ENCODE measurements at places on chromosomes 11 and 22.

DNA sequence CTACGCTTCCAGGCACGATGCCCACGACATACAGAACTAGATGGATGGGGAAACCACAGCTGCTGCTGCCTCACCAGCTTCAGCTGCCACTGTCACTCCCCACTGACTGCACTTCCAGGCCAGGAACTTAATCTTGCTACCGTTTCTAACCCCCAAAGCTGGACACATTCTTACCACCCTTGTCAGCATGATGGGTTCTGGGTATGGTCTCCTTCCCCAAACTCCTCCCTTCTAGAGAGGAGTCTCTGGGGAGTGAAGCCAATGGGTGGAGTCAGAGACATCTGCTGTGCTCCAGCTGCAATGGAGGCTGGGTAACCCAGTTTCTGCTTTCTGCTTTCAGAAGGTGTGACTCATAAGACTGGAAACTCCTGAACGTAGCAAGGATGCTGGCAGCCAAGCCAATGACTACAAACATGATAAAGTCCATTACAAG, 87.0 kb upstream of the THY1 start:
- no peak for DNase-seq

- no peak for DNase-seq
These were observed 37.0 kb upstream of the TIMP3 start for GRCh38 chr22:32764330-32765131.

DNA sequence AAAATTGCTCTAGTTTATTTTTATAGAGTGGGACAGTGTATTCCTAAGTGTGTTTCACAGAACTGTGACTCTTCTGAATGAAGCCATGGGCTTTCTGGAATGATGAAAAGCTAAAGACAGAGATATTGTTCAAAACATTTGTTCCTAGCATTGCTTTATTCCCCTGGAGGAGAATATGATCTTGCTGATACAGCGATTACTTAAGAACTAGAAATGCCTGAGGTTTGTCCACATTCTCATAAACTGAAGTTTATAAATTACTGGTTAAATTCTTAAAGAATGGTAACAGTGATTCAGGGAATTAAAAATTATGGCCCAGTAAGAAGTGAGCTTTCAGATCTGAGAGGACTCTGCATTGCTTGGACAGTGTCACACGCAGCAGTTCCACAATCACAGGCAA, 690.3 kb downstream of the FAM181B start:
- DNase-seq, result no peak

DNA sequence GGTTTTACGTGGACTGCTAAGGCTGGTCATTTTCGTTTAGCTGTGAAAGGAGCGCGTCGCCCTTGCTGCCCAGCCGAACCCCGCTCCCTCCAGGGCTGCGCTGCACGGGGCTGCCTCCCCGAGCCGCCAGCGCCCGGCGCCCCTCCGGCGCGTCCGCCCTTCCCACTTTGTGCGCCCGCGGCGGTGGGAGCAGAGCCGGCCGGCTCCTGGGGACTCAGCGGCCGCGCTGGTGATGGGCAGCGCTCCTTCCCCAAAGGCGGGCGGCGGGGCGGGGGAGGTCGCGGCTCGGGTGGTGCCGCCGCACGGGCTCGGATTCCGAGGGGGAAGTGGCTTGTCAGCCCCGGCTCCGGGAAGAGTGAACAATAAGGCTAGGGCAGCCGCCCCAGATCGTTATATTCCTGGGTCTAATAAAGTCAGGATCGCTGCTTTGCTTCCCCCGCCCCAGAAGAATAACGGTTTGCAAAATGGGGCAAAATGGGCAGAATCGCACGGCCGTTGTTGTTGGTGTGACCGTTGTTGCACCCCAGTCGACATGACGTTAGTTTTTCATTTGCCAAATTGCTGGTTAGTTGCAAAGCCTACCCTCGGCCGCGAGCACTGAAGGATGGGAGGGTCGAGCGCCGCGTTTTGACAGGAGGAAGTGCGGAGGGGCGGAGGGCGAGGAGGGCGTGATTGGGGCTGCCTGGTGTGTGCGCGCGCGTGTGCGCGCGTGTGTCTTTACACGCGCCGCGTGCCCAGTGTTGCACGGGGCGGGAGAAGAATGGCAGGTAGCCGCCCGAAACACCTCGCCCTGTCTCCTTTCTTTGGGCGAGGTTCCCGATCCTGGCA, 745 bp downstream of the NCAM1 start:
- no peak for DNase-seq

DNA sequence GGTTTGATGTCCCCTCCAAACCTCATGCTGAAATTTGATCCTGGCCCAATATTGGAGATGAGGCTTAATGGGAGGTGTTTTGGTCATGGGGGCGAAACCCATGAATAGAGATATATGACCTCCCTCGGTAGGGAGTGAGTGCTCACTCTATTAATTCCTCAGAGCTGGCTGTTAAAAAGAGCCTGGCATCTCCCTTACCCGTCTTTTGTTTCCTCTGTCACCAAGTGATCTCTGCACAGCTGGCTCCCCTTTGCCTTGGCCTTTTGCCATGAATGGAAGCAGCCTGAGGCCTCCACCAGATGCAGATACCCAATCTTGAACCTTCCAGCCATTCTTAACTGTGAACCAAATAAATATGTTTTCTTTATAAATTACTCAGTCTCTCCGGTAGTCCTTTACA, 4.5 kb upstream of the CCDC81 start:
- DNase-seq, result no peak

GRCh38 chr22:19820880-19821522, 33.7 kb downstream of the GNB1L start:
- no peak for DNase-seq

- DNase-seq, result no peak
These were observed 702 bp downstream of the BIRC2 start for GRCh38 chr11:102347462-102348370.

DNA sequence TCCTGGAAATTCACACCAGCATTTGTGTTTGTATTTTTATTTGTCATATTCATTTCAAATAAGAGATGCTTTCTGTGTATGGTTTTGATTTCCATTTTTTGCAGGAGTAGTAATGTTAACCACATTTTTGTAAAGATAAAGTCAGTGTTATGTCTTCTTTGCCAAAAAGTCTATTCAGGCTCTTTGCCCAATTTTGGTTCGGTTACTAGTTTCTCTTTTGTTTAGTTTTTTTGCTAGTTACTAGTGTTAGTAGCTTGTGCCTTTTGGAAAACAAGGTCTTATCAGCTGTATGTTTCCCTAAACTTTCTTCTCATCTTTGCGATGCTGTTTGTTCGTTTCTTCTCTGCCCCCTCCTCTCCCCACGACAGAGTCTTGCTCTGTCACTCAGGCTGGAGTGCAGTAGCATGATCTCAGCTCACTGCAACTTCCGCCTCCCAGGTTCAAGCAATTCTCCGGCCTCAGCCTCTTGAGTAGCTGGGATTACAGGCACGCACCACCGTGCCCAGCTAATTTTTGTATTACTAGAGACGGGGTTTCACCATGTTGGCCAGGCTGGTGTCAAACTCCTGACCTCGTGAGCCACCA, 112.3 kb upstream of the GRK3 start:
- no peak for DNase-seq

GRCh38 chr11:131253142-131253655, 117.2 kb upstream of the NTM start:
- no peak for DNase-seq

GRCh38 chr11:117833401-117833891, 8.9 kb upstream of the FXYD2 start:
- no peak for DNase-seq

DNA sequence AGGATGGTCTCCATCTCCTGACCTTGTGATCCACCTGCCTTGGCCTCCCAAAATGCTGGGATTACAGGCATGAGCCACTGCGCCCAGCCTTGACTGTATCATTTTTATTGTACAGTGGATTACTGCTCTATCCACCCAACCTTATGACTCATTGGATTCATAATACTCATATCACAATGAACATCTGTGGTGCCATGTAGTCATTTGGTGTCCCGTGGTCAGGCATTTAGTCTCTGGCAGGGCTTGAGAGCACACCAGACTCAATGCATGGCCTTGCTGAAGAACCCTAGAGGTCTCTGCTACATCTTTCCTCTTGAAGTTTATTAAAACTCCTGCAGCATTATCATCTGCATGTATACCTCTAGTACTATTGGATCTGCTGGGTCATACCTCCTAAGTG, 98.0 kb upstream of the LDLRAD3 start:
- DNase-seq, result no peak

GRCh38 chr11:80321786-80322185, 881.0 kb upstream of the TENM4 start:
- DNase-seq, result no peak

DNA sequence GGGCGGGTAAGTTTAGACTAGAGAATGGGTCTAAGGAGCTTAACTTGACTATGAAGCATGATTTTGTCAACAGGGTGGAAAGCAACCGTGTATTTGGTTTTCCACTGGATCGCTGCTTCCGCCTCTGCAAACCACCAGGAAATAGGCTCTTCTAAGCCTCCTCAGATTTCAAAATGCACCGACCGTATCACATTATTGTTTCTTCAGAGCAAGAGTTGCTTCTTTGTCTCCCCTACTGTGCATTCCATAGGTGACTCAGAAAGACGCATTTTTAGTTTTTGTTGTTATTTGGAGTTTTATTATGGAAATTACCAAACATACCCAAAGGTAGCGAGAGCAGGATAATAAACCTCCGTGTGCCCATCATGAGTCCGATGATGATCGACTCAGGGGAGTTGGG, 64.3 kb upstream of the RASD2 start:
- no peak for DNase-seq

DNA sequence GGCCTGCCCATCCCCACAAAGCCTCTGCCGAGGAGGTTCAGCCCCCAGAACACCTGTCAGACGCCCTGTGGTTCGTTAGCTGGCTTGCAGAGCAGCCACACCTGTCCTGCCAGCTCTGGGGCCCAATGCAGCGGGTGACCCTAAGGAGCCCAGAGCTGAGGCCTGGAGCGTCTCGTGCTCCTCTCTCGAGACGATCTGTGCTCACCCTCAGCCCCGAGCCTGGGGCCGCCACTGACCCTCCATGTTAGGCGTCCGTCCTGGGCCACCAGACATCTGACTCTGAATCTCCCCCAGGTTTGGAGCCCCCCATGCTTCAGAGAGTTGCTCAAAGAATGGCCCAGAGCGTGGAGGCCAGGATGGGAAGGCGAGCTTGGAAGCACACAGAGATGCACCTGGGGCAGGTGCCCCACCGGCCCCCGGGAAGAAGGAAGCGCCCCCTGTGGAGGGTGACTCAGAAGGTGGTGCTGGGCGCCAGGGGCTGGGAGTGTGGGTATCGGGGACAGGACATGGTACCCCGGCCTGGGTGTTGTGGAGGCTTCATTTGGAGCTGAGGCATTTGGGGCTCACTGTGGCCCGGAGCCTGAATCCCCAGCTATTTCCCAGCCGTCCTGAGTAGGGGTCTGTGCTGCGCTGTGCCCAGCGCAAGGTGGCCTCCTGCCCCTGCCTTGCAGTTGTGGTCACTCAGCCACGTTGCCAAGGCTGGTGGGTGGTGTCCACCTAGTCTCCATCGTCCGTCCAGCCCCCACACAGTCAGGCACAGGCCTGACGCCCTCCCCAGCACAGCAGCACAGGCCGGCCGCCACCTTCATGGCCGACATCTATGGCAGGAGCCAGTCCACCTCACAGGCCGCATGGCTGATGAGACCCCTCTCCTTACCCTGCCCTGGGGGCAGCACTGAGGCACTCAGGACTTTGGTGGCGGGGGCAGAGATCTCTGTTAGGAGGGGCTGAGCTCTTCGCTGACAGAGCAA, 36.2 kb downstream of the SBF1 start:
- DNase-seq, result no peak

- DNase-seq, result no peak
These were observed 2.4 kb upstream of the SAAL1 start for GRCh38 chr11:18108254-18108653.

- no peak for DNase-seq
These were observed 4.5 kb downstream of the C11orf97 start for GRCh38 chr11:94516725-94517124.

DNA sequence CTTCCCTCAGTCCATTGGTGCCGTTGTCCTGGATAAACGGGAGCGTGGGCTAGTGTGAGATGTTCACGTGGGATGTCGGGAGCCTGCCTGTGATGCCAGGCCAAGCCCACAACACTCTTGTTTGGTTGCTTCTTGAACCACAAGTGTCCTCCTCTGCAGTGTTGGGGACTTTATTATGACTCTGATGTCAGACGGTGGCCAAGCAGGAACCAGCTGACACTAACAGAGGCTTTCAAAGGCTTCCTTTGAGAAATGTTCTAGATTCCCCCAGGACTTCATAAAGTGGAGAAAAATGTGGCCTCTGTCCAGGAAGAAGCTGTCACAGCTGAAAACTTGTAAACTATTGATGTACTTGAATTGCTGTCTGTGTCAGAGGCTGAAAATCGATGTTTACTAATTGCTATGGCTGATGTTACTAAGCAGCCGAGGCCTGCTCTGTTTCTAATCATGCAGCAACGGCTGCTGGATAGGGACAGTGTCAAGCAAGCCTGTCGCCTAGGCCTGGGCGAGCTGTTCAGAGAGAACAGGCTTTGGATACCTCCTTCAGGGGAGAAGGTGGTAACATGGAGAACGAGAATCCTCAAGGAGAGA, 131.7 kb downstream of the TBC1D22A start:
- no peak for DNase-seq

- no peak for DNase-seq
These were observed 79.4 kb downstream of the ATM start for GRCh38 chr11:108302121-108302785.

- no peak for DNase-seq
These were observed 6.0 kb upstream of the MAPK11 start for GRCh38 chr22:50276143-50276542.

GRCh38 chr11:17828311-17828751, 93.8 kb downstream of the KCNC1 start:
- no peak for DNase-seq

- DNase-seq, result no peak
These were observed 12.2 kb downstream of the BCL9L start for GRCh38 chr11:118913411-118914125.

- DNase-seq, result no peak
These were observed 151.3 kb upstream of the ZBED5 start for GRCh38 chr11:11009179-11009578.

GRCh38 chr11:128852327-128853023, 14.6 kb downstream of the KCNJ1 start:
- DNase-seq, result no peak

DNA sequence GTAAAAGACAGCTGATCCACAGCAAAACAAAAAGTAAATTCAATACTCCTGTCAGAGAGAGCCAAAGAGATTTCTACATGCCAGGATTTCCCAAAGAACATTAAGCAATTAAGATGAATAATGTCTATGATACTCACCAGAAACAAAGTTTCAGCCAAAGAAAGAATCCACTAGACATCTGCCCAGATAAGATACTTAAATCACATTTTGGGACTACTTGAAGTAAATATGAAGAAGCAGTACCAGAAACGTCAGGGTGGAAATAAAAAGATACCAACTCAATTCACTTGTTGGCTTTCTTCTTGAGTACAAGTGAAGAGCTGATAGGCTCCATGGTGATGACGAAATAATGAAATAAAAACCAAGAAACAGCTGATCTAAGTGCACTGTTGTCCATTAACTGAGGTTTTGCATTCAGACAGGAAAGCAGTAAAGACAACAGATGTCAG, 31.6 kb upstream of the ARHGAP32 start:
- DNase-seq, result no peak

GRCh38 chr22:37294747-37295146, 12.4 kb downstream of the CYTH4 start:
- no peak for DNase-seq

Data from pulmonary artery endothelial cell (primary cell).